ENCODE measurements at places on chromosomes 7 and 10.

GRCh38 chr7:40306596-40306995 is 171.8 kb downstream of the SUGCT start:
- no peak for DNase-seq

DNA sequence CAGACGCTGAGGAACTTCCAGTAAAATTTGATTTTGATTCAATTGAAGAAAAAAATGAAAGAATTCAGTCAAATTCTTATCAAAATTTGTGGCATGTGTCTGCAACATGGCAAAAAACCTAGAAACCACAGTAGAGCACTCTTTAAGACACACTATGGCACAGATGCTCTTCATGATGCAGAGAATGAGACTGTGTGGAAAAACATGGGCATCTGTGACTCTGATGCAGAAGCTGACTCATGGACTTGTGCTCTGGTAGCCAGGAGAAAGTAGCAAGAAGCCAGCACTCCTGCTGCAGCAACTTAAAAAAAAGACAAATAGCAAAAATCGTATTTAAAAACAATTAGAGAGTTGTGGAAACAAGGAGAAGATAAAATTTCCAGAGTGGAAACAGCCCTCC is 8.9 kb upstream of the KCNK18 start:
- DNase-seq: no peak

DNA sequence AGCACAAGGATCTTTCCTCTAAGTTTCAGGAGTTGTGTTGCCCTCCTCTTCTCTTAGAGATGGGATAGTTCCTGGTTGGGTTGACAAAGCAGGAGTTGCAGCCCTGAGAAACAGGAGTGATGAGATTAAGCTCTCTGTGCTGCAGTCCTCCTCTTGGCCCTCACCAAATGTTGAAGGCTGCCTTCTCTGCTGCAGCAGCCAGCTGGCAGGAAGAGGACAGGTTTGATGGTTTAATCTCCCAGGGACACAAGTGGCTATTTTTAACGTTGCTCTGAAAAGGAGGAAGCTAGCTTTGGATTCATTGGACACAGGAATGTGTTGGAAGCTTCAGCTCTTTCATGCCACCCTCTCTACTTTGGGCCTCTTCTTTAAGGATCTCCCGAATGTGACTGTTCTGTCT is 9.4 kb downstream of the STRIP2 start:
- DNase-seq: no peak

DNA sequence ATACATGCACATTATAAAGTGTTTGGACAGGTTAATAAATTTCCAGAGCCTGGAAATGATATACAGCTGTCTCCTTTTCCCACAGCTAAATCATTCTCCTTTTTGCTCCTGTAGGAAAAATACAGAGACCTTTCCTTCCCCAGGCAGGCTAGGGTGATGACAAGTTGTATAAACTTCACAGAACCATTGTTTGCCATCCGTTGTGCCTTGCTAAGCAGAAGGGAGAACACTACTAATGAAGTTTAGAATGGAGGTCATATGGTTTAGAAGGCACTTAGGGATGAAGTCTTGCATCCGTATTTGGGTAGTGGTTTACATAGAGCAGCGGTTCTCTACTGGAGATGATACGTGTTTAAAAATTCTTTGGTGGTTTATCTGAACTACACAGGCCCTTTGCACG is 46.0 kb downstream of the NAMPT start:
- DNase-seq: no peak

GRCh38 chr10:116121640-116122525 is 151.1 kb downstream of the GFRA1 start:
- DNase-seq: no peak

- DNase-seq: no peak
Observed at GRCh38 chr7:129434675-129435318, 565 bp downstream of the STRIP2 start.
